NCI-H1694 treated with DMSO at 0.1 percent for 48 hours (cell line): ENCODE measurements at places on chromosomes 5 and 9.

GRCh38 chr5:79236362-79236969 lies 535 bp downstream of the JMY start:
- no peak for DNase-seq

- no peak for DNase-seq
These were observed 533.2 kb upstream of the SEMA6A start for GRCh38 chr5:117107859-117108258.

DNA sequence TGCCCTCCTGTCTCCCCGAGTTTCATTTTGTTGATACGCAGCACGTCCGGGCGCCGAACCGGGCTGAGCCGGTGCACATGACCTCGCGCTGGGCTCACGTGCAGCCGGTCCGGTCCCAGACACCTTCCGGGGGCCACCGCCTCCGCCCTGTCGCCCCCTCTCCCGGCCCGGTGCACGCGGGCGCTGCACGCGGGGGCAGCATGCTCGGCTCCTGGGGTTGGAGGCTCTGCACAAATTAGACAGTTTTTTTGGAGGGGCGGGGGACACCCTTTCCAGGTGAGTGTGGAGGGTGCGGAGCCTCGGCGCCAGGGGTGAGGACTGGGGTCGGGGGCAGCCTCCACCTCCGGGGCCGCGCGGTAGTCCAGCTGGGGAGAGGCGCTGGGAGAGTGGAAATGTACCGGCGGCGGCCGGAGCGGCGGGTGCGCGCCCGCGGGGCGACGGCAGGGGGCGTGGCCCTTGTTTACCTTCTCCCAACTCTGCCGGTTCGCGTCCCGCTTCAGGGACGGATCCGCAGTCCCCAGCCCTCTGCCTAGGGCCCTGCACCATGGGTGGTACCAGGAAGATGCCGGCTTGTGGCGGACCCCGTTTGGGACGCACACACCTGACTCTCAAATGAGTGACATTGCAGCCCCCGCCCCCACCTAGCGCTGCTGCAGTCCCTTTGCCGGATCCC lies 1.1 kb downstream of the JADE2 start:
- peak; percentile 57 for DNase-seq

GRCh38 chr9:12266758-12267157 lies 426.4 kb upstream of the TYRP1 start:
- DNase-seq: no peak

GRCh38 chr5:127068493-127069214 lies 4.6 kb downstream of the C5orf63 start:
- no peak for DNase-seq

DNA sequence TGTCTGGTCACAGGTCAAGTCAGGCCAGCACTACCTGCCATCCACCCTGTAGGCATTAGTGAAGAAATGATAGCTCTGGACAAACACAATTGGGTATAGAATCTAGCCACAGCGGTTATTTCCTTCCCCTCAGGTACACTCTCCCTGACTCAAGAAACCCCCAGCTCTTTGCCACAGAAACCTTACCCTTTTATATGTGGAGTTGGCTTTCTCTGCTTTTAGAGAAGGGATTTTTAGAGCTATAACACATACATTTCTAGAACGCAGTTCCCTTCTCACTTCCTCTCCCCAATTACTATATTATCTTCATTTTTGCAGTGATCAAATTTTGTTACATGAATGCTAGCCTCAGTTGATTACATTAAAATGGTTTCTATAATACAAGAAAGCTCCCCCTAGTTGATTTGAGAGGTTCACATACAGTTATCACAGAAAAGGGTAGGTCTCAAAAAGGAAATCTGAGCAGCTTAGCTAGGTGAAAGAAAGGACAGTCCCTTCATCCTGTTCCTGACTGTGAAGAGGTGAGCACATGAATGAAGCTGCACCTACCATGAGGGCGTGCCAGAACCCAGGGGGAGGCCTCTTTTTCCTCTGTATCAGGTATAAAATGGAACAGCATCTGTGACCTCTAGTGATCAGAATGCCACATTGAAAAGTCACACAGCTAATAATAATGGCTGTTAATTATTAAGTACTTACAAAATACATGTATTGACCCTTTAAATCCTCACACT lies 425.6 kb downstream of the KIAA0825 start:
- no peak for DNase-seq

DNA sequence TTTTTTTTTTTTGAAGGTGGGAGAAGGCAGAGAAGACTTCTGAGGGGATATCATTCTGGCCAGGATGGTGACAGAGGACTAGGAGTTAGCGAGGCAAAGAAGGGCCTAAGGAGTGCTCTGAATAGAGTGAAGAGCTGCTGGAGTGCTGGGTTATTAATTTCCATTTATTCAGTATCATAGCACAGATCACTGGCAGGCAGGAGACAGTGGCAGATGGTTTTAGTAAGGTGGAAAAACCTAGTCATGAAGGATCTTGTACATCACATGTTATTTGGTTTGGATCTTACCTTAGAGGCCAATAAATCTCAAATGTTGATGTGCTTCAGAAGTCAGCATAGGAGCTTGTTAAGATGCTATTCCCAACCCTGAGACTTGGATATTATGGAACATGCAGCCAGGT lies 165.5 kb downstream of the TTLL11 start:
- no peak for DNase-seq

- peak; percentile 8 for DNase-seq
These were observed 100.5 kb downstream of the PALM2AKAP2 start for GRCh38 chr9:109880276-109881169.

- no peak for DNase-seq
These were observed 23.1 kb downstream of the VCAN start for GRCh38 chr5:83494666-83495065.

- no peak for DNase-seq
These were observed 440.4 kb upstream of the GRIN3A start for GRCh38 chr9:102178811-102179210.

GRCh38 chr9:17229945-17230560 lies 95.2 kb downstream of the CNTLN start:
- no peak for DNase-seq

DNA sequence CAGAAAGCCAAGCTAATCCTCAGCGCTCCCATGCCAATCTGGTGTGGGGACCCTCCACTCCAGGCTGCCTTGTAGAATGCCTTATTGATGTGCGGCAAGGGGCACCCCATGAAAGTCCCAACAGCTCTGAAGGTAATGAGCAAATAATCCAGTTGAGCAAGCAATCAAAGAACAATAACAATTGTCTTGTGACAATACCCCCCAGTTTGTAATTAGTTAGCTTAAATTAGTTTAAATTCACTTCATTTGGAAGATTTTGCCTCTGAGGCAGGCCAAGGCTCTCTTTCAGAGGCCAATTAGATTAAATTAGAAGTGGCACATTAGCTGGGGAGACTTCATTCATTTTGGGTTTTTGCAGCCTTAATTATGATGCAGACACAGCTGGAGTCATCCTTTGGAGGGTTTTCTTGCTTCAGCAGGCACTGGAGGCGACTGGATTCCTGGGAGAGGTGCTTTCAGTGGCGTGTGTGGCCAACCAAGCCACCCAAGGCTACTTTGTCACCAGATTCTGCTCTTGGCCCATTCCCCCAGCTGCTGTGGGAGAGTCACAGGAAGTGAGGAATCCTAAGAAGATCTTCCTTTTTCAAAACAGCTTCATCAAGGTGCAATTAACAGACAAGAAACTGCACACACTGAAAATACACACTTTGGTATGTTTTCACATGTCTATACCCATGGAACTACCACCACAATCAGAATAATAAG lies 17.9 kb upstream of the FBP1 start:
- no peak for DNase-seq

GRCh38 chr5:40381676-40382363 lies 297.9 kb upstream of the PTGER4 start:
- DNase-seq: no peak

DNA sequence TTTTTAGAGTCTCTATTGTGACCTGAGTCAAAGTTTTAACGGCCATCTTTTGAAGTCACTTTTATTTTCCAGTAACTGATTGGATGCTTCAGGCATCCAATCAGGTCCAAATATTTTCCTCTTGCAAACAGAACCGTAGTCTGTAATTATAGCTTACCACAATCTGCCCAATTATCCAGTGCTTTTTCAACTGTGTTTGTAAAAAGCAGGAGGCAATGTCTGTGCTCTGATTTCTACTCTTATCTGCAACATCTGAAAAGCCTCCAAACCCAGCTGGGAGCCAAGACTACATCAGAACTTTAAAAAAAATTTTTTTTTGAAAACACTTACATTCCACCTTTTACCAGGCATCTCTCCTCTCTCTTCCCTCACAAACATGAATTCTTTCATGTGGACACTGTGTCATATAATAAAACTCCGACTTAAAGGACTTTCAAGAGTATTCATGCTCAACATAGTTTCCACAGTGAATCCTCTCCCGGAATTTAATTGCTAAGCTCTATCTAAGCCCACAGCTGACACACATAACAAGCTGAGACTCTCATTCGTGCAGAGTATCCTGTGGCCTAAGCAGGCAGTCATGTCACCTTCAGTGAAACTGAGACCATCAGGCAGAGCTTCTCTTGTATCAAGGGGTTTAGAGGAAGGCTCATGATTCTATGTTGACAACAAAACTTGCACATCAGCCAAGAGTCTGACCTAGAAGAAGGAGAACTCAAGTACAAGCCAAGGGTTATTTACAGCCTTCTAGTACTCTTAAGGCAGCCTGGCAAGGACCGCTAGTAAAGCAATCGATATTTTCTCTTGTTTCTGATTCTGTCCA lies 272.7 kb downstream of the TLE1 start:
- DNase-seq: no peak

DNA sequence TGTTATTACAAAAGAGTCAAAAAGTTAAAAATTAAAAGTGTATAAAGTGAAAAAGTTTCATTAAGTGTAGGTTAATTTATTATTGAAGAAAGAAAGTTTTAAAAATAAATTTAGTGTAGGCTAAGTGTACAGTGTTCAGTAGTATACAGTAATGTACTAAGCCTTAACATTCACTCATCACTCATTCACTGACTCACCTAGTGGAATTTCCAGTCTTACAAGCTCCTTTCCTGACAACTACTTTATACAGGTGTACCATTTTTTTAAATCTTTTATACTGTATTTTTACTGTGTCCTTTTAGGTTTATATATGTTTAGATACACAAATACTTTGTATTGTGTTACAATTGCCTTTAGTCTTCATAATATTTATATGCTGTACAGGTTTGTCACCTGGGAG lies 530.2 kb upstream of the FAM174A start:
- DNase-seq: no peak

DNA sequence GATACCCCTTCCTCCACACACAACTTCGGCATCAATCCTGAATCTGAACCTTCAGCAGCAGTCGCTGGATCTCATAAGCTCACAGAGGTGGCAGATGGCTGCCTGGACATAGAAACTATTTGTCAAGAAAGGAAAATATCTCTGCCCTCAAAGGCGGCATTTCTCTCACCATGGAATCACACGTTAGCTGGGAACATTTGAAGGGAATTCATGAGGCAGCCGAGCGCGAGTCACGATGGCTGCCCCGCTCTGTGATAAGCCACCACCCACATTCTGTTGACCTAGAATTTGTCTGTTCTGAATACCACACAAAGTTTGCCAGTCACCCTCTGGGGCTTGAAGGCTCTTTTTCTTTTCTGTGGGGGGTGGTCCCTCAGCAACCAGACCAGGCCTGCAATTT lies 157.9 kb downstream of the FSTL4 start:
- no peak for DNase-seq

GRCh38 chr5:88825584-88826315 lies 57.2 kb downstream of the MEF2C start:
- DNase-seq: no peak

DNA sequence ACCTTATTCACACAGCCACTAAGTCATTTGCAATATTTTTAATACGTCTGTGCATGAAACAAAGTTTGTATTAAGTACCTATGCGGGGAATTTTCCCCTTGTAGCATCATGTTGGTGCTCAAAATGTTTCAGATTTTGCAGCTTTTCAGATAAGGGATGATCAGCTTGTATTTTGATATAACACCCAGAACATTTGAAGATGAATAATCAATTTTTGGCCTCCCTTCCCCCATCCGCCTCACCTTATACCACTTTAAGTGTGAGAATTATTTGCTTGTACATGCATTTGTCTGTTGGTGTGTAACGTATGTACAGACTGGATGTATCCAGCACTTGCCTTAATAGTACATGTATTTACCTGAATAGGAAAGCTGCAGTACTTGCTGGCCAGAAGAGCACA lies 1.7 kb downstream of the JAK2 start:
- no peak for DNase-seq

- DNase-seq: no peak
These were observed 23.0 kb upstream of the ECM2 start for GRCh38 chr9:92558612-92559374.

DNA sequence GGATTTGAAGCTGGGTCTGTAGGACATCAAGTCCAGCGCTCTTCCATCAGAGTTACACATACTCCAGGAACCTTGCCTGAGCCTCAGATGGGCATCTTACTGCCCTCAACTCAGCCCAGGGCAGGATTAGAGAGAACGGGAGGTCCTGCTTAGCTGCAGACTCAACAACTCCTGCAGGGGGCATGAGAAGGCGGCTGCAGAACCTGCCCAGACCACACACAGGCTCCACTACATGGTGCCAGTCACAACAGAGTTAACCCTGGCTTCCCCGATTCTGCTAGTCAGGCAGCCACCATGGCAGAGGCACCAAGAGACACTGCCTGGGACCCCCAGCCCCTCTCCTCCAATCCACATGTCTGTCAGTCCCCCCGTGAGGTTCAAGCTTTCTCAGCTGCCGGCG lies 23.9 kb upstream of the CPLX2 start:
- peak; percentile 8 for DNase-seq

- DNase-seq: no peak
These were observed 113.0 kb downstream of the KLHL3 start for GRCh38 chr5:137622850-137623249.

DNA sequence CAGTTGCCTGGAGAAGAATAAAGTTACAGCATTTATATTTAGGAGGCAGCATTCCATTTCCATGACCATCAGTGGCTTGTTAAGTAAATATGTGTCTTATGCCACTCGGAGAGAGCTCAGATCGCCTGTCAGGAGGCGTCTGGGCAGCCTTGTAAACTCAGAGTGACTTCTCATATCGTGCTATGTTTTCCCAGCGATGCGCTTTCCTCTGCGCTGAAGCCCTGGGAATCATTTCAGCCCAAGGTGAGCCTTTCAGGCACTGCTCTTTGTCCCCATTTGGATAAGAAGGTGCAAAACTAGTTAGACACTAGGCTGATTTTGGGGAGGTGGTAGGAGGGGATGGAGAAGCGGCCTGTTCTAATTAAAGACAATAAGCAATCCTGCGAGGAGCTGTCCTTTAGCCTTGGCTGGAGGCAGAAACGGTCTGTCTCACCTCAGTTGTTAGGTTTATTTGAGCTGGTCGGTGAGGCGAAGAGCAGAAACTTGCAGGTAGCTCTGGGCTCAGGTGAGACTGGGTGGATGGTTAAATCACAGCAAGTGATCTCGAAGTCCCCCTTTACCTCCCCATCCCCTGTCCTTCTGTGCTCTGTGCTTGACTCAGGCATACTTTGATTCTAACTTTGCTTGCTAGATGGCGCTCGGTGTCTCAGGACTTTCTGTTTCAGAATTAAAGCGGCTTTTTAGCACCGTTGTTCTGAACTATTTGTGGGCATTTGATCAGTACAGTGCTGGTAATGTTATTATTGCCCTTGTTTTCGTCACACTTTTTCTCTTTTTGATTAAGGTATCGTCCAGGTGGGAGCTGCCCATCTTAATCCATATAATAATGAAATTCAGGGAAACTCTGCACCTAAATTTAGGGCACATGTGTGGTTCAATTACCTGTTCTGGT lies 24.6 kb downstream of the NR2F1 start:
- DNase-seq: peak; percentile 54
